Foreskin fibroblast (primary cell): ENCODE measurements at places on chromosomes 2 and 18.

DNA sequence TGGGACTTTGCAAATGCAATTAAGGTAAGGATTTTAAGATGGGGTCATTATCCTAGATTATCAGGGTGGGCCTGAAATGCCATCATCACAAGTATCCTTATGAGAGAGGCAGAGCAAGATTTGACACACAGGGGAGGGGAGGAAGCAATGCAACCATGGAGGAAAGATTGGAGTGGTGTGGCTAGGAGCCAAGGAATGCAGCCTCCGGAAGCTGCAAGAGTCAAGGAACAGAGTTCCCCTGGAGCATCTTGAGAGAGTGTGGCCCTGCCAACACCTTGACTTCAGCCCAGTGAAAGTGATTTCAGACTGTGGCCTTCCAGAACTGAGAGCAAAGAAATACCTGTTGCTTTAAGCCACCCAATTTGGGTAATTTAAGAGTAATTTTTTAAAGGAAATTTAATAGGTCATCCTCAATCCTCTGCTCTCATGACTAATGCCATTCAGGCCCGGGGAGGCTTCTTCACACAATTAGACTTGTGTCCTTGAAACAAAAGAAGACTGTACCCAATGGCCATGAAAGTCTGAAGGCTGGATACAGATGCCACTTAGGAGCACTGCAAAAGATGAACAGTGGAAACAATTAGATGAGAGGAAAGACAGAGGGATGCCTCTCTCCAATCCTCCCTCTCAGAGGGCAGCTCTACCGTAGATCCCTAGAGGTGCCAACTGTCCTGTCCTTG, 250.3 kb upstream of the ID2 start:
- no peak for DNase-seq

- DNase-seq = no peak
Measured at GRCh38 chr2:227461811-227462461, 10.0 kb upstream of the AGFG1 start.

DNA sequence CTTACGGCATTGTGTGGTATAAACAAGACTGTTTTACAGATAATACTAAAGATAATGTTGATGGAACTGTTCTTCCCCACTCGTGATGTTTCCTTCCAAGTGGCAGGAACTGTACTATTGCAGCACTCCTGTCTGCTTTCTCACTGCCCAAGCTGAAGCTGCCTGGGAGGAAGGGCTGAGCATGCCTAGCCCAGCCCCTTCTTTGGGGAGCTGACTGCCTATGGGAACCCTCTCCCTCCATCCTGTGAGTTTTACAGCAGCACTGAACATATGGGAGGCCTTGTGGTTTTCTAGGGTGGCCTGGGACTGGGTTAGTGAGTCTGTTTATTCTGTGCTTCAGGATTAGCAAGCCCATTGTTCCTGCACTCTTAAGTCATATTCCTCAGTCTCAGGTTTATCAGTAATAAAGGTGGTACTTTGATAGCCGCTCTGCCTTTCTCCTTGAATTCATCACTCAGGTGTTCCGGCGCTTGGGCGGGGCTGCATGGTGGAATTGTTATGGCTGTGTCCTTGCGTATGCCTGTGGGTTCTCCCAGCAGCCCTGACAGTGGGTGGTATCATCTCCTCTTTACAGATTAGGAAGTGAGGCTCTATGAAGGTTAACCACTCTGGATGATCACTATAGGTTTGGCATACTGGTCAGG, 379.7 kb downstream of the PTPRM start:
- peak; percentile 79 for DNase-seq

DNA sequence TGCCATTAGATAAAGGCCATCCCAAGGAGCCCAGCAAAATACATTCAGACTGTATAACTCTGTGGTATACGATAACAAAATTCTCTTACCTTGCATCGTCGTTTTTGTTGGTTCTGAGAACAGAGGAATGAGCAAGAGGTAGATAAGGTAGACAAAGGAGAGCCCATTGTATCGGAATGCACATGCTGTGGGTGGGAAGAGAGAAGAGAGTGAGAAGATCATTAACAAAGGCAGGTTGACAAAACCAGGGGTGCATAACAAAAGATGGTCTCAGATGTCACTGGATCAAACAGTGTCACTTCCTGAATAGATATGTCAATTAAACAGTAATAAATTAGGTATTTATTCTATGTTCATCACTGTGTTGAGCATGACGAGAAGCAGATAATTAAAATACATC, 83.3 kb downstream of the PIEZO2 start:
- DNase-seq = no peak

DNA sequence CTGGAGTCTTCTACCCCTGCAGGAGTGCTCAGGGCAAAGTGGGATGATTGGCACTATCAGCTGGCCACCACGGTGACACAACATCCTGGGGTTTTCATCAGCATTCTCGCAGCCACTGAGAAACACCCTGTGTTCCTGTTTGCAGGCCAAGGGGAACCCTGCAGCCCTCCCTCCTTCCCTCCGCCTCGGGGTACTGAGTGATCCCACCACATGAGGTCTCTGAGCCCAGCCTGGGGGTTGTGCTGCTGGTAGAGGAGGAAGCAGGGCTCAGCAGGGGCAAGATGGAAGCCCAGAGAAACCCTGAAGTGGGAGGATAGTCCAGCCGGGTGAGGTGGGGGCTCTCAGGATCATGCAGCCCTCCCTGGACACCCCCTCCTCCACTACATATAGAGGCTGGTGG, at the start of gene OXER1:
TSS of gene OXER1 (minus strand) at position 40 of the 400 bp plus-strand sequence. CDS start 73 bp downstream, outside the sequence.
- DNase-seq = no peak

DNA sequence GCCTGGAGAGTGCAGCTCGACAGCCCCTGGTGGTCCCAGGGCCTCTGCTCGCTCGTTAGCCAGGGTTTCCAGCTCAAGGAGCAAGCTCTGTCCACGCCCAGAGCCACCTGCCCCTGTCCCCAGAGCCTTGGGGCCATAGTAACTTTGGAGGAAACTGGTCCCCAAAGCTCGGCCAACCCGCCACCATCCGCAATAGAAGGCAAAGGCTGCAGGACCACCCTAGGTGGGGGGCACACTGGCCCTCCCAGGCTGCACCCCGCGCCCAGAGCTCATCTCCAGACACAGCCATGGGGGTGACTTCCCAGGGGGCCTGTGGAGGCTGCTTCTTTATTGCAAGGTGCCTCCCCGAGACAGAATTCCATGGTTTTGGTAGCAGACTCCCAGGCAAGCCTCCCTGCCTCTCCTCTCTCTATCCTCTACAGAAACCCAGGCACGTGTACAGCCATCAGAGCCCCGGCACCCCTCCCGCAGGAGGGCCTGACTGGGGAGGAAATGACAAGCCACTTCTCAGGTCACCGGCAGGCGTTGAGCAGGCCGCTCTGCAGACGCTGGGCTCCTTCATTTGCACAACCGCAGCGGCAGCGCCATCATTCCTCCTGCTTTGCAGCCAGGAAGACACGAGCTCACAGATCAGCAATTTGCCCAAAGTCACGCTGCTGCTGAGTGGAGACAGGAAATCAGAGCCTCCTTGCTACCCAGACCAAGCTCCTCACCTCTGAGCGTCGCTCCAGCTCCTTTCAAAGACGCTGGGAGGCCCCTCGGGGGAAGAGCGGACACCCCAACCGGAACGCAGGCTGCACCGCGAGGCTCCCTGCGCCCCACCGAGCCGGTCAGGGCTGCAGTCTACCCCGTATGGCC, 80.2 kb downstream of the NDUFA10 start:
- peak; percentile 25 for DNase-seq

DNA sequence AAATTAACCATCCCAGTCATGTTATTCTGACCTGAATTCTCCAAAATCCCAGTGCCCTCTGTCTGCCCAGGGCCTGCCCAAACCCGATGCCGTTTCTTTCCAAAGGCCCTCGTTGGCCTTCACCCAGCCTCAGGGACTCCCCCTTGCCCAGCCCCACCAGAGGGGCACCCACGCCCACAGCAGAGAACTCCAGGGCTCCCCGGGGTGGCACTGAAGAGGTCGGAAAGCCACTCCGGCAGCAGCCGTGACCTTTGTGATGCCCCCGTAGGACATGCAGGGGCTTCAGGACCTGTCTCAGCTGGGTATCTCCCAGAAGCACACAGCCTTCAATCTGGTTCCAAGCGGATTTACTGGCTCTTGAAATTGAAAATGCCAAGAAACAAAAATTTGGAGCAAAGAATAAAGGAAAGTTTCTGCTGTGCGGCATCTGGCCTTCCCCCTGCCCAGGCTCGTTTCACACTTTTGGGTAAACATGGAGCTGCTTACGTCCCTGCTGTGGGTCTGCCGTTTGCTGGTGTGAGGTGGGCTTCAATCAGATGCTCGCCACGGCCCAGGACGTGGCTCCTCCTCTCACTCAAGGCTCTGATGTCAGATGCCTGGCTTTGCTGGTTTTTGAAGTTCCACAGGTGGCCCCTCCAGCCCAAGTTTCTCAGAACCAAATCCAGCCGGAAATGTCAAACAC, 101.3 kb downstream of the TPO start:
- no peak for DNase-seq

DNA sequence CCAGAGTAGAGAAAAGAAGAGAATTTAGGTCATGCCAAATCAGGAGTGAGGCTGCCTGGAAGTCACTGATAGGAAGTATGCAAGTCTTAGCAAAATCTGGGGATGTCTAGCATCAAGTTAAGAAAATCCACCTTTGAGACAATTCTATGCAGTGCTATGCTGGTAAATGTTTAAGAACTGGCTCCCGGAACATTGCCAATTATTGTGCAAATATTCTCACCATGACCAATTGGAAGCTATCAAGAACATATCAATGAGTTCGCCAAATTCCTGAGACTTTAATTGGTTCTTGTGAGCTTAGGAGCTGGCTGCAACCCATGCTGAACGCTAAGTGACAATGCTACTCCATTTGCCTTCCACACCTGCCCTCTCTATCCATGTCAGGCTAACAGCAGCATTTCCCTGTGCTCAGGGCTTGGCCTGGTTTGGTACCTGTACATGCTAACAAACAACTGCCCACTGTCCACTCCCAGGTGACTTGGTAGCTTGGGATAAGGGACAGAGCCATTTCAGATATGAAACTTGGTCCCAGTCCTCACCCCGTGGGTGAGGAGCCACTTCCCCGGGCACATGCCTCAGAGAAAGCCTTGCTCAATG, 172.9 kb upstream of the KLHL29 start:
- no peak for DNase-seq

DNA sequence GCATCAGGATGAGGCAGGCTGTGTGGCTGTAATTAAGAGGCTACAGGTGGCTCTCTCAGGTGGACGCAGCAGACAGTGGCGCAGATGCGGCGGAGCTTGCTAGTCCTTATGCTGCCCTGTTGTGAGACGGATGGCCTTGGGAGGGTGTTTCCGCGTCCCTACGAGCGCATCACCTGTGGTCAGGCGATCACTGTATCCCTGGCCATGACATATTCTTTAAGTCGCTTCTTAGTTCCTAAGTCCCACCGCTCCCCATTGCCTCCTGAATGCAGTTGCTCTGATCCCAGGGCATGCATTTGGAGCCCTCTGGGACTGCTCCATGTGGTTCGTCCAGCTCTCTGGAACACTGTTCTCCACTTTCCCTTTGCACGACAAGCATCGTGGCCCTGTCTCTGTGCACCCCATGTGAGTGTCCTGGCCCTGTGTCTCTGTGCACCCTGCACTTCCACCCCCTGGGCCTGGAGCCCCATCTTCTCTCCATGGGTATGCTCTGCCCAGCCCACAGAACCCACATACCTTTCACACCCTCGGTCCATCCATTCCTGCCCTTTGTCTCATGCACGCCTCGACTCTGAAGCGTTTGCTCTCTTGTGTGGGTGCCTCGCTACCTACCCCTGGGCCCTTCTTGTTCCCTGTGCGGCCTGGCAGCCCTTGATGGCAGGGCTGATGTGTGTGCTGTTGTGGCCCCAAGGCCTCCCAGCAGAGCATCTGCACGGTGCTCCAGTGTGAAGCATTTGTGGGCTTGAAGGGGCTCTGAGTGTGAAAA, 74.4 kb downstream of the SH3RF3 start:
- no peak for DNase-seq

GRCh38 chr18:25289001-25289631, 62.9 kb downstream of the ZNF521 start:
- DNase-seq = peak; percentile 92

GRCh38 chr2:42976351-42976750, 184.0 kb upstream of the HAAO start:
- DNase-seq = no peak

GRCh38 chr18:36186461-36187192, 670 bp upstream of the MOCOS start:
- DNase-seq = no peak

- peak; percentile 87 for DNase-seq
Measured at GRCh38 chr18:22667616-22668422, 250.1 kb upstream of the CTAGE1 start.

- no peak for DNase-seq
Measured at GRCh38 chr2:147663962-147664361, 180.9 kb upstream of the ACVR2A start.

- DNase-seq = peak; percentile 94
Measured at GRCh38 chr2:207926133-207926988, 99.0 kb downstream of the PLEKHM3 start.

- DNase-seq = no peak
Measured at GRCh38 chr2:3587021-3587420, 7.9 kb upstream of the COLEC11 start.

DNA sequence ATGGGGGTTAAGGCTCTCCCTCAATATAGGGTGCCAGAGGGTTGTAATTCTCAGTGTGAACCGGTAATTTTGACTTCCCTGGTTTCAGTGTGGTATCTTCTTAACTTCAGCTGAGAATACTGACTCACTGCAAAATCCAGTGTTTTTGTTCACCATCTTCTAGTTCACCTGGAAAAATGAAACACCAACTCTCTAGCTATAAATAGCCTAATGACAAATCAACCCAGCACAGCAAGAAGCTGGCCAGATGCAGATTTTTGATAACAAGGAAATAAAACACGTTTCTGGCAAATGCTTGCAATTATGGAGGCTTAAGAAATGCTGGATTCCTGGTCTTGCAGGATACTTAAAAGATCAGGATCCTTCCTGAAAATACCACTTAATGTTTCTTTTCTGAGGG, 192.3 kb downstream of the CLIP4 start:
- DNase-seq = no peak

DNA sequence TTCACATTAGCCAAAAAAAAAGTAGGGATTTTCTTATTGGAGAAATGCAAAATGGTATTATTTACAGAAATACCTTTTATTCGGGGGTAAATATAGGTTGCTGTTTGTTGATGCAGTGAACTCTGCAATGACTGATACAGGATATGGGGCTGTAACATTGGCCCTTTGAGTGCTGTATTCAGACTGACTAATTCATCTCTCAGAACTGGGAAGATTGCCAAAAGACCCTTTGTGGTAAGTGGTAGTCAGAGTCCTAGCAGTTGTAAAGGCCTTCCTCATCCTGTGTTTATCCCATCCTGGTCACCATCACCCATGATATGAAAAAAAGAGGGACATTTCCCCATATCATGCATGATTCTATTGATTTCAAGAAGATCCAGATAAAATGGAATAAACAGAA, 14.0 kb upstream of the DCC start:
- DNase-seq = peak; percentile 67

GRCh38 chr18:49476664-49477411, 10.2 kb downstream of the C18orf32 start:
- DNase-seq = peak; percentile 48

DNA sequence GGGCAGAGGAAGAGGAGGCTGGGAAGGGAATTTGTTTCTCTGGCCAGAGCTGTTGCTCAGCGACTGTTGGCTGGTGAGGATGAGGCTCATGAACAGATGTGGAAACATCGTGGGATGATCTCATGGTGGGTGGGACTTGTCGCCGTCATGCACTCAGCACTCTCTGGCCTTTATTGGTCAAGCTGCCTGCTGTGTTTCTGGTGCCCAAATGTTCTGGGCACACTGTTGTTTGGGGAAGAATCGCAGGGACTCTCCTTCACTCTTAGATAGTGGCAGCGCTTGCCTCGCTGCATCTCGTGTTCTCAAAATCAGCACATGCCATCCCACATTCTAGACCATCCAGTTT, 145.6 kb downstream of the AGAP1 start:
- peak; percentile 96 for DNase-seq
